Panc1 (cell line): ENCODE measurements at places on chromosomes 1 and 21. TPM values are rescaled to one million over a fixed set of nuclear protein-coding genes. Genes with fewer than 3 reads are reported as not detected.

DNA sequence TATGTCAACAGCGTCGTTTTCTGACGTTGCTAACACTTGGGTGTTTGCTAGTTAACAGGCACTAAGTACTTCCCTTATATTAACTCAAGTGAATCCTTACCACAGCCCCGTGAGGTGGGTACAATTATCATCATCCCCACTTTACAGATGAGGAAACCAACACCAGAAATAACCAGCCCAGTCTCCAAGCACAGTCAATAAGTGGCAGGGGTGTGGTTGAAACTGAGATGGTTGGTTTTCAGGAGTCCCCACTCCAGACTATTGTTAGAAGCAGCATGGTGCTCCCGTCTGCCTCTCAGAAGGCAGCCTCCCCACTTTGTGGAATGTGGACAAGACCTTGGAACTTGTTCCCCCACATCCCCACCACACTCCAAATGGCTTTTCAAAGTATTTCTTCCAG is 45.7 kb upstream of the ACOT11 start:
- DNase-seq: no peak

The TOE1 gene
- 14.3 TPM for total RNA-seq

- DNase-seq: no peak
Observed at GRCh38 chr1:221098471-221099405, 219.5 kb downstream of the HLX start.

GRCh38 chr1:103582464-103582863 is 11.1 kb downstream of the AMY2B start:
- no peak for DNase-seq

GRCh38 chr1:119648620-119649004 is 546 bp upstream of the ZNF697 start:
- no peak for DNase-seq

- no peak for DNase-seq
Observed at GRCh38 chr1:18936471-18936813, 20.0 kb downstream of the IFFO2 start.

DNA sequence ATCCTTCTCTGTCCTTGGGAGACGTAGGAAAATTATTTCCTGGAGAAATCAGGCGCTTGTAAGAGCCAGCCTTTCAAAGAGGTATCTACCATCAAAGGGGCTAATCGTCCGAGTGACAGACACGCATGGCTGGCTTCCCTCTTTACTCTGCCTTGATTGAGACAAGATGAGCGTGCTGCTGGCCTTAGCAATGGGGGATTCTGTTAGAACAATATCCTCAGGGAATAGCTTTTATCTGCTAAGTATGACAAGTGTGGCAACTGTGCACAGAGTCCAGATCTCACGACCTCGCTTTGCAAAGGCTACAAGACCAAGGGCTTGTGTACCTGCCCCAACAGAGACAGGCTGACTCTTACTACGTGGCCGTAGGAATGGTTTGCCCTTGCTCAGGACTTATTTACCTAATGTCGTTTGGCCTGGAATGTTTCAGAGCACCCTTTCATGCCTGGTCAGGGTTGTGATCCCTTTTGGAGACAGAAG is 417.1 kb downstream of the KIF26B start:
- no peak for DNase-seq

The IL10 gene
- total RNA-seq: not detected

DNA sequence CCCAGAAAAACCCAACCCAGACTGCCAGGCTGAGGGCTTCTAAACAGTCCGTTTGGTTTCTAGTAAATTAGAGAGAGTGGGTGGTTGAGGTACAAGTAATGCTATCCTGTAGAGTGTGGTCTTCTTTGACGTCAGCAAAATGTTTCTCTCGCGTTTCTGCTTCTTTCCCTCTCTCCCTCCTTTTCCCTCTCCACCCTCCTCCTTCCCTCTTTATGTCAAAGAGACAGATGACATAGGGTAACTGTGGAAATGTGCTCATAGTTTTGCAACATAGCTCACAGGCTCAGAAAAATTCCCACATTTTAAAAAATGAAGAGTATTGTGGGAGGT is 158.3 kb downstream of the TOMM20 start:
- no peak for DNase-seq

DNA sequence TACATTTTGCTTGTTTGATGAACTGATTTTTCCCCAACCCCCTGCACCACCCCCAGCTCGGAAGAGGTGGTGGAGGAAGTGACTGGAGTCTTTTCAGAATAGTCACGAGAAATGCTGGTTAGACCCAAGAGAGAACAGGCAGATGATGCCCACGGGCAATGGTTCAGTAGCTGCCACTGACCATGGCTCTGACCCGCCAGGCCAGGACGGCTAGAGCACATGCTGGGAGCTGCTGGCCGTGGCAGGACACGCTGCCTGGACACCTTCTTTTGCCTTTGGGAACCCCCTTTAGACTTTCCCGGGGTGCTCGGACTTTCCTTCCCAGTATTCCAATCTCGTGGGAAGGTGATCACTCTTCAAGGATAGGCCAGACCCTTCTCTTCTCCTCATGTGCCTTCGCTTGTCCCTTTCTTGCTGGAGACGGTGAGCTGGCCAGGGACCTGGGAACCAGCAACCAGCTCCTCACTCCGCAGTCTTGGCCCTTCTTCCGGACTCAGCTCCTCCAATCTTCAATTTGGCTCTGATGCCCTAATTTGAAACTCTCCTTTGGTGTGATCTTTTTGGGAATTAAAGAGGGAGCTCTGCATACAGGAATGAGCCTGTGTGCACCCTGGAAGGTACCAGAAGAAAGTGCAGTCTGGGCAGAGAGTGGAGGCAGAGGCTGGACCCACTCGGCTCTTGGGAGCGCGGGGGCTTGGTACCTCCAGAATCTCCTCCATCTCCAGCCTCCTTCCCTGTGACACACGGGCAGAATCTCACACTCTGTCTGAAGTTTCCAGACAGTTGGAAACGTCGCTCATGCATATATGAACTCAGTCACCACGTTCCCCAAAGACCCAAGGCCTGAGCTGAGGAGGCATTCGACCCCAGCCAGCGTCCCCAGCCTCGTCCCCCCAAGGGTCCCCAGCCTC is 4.0 kb upstream of the PDE9A start:
- no peak for DNase-seq

GRCh38 chr21:31752352-31752751 is 20.4 kb upstream of the SCAF4 start:
- no peak for DNase-seq

GRCh38 chr1:39926820-39927219 is 25.1 kb upstream of the MYCL start:
- no peak for DNase-seq

DNA sequence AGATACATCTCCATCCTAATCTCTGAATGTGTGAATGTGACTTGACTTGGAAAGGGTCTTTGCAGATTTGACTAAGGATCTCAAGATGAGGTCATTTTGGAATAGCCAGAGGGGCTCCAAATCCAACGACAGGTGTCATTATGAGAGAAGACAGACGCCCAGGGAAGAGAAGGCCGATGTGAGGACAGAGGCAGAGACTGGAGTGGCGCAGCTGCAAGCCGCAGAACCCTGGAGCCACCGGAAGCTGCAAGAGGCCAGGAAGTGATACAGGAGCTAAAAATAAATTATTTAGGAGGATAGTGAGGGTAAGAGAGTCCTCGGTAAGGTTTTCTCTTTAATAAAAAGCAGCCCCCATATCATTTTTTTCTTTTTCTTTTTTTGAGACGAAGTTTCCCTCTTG is 9.7 kb upstream of the AADACL4 start:
- no peak for DNase-seq

The NES gene
- total RNA-seq: 56.3 TPM

GRCh38 chr1:96481409-96481808 is 240.2 kb upstream of the PTBP2 start:
- DNase-seq: no peak

DNA sequence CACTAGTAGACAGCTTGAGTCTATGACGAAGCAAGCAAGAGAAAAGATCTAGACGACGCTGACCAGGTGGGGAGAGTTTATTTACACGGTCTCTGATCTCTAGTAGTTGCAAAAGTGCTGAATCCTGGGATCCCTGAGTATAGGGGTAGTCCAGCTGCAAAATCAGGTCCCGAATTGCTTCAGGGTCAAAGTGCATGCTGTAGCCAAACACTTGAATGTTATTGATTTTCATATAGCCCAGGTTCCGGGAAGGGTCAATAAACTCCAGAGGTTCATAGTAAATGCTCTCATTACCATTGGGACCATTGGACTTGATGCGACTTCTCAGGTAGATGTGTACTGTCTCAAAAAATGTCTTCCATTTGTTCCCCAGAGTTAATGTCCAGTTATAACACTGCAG is 379.6 kb downstream of the BRINP3 start:
- DNase-seq: no peak

DNA sequence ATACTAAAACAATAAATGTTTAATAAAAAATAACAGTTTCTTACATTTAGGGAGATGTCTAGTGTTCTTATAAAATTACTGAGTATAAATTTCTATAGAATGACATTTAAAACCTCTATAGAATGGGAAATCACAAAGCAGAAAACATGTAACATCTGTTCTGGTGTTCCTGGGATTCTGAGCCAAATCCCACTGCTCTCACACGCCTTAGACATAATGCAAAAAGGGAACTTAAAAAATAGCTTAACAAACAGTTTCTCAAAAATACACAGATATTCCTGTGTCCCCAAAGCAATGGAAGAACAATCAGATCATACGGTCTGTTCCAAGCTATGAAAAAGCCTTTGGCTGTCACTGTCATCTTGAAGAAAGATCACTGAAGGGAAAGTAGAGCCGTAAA is 27.0 kb upstream of the ZNF124 start:
- no peak for DNase-seq

DNA sequence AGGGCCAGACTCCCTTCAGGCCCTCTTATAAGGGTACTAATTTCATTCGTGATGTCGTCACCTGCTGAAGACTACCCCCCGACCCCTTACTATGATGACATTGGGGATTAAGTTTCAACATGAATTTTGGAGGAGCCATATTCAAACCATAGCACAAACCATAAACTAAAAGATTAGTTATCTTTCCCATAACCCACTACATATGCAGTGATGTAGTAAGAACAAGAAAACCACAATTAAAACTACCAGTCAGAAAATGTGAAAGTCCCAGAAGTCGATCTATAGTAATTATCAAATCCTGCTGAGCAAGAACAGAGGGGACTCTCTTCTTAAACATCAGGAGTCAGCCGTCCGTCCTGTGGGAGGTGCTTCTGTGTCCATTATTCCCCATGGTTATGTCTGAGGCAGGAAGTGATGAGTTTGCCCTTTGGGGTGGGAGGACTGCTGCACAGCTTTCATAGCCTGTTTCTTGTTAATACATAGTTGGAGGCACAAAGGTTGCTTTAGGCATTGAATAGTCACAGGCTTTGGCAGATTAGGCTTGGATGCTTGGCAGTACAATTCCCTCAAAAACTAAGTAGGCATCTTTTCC is 35.9 kb upstream of the PTGFRN start:
- no peak for DNase-seq

- no peak for DNase-seq
Observed at GRCh38 chr1:167184081-167184480, 36.6 kb upstream of the POU2F1 start.

The PTPRU gene
- total RNA-seq: 0.72 TPM

GRCh38 chr1:97901017-97901658 is 19.7 kb downstream of the DPYD start:
- DNase-seq: no peak

The TTC39A gene
- total RNA-seq: 8.3 TPM

DNA sequence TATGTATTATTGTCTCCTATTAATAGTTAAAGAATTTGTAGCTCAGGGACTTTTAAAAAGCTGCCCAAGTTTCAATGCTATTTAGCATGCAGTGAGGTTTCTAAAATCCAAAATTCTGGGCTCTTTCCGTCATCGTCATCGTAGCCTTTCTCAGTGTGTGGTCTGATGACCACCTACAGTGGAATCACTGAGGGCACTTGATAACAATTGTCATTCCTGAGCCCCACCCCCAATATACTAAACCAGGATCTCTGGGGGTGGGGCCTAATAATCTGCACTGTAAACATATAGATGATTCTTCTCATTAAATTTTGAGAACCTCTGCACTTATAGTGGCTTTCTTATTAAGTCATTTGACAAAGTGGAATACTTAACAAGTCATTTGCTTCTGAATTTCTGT is 674.8 kb downstream of the PLPP3 start:
- no peak for DNase-seq

- no peak for DNase-seq
Observed at GRCh38 chr1:94621395-94621794, 79.8 kb upstream of the F3 start.

The ACOT11 gene
- total RNA-seq: 1.9 TPM

DNA sequence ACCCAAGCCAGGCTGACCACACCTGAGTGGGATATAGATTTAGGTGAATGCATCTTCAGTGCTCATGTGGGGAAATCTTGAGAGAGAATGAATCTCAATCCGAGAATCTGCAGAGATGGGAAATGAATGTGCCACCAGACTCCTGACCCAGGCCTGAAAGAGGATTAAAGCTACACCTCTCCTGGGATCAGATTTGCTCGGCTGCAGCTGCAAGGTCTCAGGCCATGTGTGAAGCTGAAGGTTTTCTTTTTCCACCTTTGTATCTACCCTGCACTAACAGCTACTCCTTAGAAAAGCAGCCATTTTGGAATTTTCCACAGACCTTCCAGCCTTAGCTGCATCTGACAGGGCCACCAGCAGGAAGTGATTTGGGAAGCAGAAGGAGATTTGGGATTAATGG is 18.3 kb downstream of the GPR3 start:
- DNase-seq: no peak

The HORMAD1 gene
- total RNA-seq: not detected

The LGALS8 gene
- total RNA-seq: 221 TPM

DNA sequence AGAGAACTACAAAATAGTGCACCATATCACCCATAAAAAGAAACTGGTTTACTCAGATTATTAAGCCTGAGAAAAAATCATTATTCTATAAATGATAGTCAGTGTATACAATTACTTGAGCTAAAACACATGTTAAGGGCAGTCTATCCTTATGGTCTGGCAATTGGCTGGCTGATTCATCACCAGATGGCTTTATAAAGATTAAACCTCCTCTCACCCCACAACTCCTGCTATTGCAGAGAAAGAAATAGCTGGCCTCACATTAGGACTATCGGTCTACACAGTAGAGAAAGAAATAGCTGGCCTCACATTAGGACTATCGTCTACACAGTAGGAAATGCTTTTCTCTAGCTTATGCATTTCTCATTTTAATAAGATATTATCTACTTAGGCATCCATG is 21.2 kb downstream of the CEP170 start:
- no peak for DNase-seq

DNA sequence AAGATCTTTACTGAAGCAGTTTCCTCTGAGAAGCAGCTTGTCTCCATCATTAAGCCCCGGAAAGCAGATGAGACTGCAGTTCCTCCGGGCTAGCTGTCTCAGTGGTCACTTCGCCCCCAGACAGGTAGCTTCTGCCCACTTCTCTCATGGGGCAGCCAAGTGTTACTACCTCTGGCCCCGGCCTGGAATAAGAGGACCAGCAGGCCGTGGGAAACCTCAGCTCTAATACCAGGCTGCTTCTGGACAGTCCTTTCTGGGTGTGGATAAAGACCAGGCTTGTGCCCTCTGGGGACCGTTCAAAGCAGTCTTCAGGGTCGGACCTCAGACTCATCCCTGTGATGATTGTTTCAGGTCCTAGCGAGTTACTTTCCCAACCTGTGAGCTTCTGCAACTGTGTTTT is 54.8 kb downstream of the RUNX3 start:
- DNase-seq: no peak

- DNase-seq: no peak
Observed at GRCh38 chr1:183365676-183366075, 52.5 kb downstream of the NMNAT2 start.
